ENCODE measurements at places on chromosomes 7 and 10. TPM values are rescaled to one million over a fixed set of nuclear protein-coding genes. Genes with fewer than 3 reads are reported as not detected.

BICC1 gene
- polyA plus RNA-seq, result 37.4 TPM

PANK1 gene
- 14.7 TPM for polyA plus RNA-seq

MAGI2 gene
- polyA plus RNA-seq, result 5.3 TPM

EPDR1 gene
- polyA plus RNA-seq, result 23.2 TPM

GIMAP8 gene
- polyA plus RNA-seq, result 23.3 TPM

IKZF5 gene
- 29.7 TPM for polyA plus RNA-seq

GRCh38 chr7:45980973-45981372 lies 59.9 kb upstream of the IGFBP3 start:
- no peak for DNase-seq

DNA sequence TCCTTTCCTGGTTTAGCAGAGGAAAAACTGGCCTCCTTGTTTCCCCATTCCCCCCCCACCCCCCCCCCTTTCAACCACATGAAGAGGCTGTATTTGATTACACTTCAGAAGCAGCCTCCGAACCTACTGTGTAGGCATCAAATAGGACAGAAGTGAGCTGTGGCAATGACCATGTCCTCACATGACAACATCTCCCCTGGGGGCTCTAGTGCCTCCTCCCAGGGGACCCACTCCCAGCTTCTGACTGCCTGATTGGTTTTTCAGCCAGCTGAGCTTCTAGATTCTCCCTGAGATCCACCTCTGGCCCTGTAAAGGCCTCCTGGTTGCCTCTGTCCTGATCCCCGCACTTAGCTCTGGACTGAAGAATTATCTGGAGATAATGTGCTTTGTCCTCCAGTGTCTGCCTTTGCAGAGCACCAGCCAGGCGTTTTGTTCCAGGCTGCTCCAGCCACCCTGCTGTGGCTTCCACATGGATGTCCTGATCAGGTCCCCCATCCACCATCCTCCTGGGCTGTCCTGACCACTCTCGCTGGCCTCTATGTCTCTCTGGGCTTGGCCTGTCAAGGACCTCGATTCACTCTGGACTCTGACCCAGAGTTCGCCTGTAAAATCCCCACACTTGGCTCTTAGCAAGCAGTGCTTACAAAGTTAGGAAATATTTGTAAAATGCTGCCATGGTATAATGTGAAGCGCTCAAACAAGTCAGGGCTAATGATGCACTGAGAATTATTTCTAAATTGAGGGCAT lies 42.4 kb upstream of the TOMM7 start:
- DNase-seq, result no peak

GRCh38 chr10:94879214-94879613 lies 59.2 kb upstream of the CYP2C9 start:
- DNase-seq, result no peak

- DNase-seq, result no peak
These were observed 69.4 kb upstream of the HECTD2 start for GRCh38 chr10:91340613-91341362.

- no peak for DNase-seq
These were observed 5.1 kb downstream of the DEPP1 start for GRCh38 chr10:44973323-44974081.

DNA sequence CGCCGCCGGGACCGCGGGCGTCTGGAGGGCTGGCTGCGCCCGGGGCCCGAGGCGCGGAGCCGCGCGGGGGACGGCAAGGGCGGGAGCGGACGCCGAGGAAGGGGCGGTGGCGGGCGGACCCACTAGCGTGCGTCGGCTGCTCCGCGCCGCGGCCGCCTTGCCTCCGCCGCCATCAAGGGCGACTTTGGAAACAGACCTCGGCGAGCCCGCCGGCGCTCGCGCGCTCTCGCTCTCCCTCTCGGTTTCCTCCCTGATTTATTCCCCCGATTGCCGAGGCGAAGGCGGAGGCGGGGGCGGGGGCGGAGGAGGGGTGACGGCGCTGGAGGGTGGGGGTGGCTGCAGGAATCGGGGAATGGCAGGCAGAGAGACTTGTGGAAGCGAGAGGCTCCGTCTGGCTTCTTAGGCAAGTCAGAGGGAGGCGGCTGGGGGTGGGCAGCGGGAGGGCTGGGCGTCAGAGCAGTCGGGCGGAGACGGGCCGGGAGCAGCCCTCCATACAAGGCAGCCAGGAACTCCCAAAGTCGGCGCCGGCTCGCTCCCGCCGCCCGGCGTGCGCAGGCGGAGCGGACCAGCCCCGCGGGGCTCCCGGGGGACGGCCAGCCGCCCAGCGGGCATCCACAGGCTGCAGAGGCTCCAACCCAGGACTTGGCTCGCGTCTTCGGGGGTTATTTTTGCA lies at the start of gene CACNA2D1:
CACNA2D1 (minus strand) TSS at position 231 of the 673 bp plus-strand sequence.
- DNase-seq, result peak; percentile 82

DNA sequence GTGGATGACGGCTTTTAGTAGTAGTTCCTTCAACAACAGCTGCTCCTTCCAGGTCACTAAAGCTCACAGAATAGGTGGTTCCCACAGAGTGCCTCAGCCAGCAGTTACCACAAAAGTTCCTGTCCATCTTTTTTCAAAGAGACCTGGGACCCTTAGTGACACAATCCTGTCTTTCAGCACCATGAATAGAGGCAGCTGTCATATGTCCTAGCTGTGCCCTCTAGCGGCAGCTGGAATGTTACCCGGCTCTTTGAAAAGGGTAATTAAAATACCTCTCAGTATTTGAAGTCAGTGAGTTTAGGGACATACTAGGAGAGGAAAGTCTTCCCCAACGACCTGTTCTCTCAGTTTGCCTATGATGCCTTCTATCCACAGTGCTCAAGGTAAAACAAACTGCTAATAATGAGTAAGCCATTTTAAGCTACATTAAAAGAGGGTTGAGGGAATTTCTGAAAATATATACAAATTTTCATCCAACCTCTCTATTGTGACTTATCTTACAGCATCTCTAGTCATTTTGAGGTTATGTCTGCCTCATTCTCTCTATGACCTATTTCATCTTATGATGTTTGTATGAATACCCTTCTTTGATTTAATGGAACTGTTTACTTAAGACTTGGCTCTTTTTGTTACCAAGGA lies 290.8 kb downstream of the NXPH1 start:
- peak; percentile 10 for DNase-seq

- no peak for DNase-seq
These were observed 68.3 kb downstream of the GNA12 start for GRCh38 chr7:2775785-2776184.

- DNase-seq, result no peak
These were observed 54.5 kb upstream of the RAB18 start for GRCh38 chr10:27449571-27449970.

DNA sequence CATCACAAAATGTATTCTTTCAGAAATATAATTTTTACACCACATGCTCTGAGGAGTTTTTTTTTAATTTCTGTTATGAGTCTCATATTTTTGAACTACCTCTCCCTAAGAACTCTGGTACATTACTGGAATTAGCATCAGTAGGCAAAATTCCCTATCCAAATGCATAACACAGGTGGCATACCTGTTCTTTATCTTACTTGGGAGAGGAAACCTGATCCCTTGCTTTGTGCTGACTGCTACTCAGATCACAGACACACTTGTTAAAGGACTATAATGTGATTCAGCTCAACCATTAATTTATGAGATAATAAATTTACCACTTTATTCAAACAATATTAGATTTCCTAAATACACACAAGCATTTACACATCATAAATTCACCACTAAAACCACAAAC lies 617.2 kb downstream of the GRM8 start:
- no peak for DNase-seq

DNA sequence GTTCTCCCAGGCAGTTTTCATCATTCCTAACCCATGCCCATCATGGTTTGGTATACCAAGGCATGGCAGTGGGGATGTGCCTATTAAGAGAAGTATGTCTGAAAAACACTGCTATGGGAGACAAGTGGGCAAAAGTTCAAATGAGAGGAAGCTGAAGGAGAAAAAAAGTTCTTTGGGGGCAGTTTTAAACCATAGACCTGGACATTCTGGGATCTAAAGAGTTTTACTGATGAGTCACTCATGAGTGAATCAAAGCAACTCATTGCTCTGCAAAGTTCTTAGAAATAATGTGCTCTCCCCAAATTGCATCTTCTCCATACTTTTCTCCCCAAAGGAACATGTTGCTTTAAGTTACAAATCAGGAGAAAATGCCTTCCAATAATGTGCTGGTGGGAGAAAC lies 256.9 kb upstream of the MTPN start:
- no peak for DNase-seq

- no peak for DNase-seq
These were observed 376.9 kb upstream of the LRGUK start for GRCh38 chr7:133750287-133750686.

DNA sequence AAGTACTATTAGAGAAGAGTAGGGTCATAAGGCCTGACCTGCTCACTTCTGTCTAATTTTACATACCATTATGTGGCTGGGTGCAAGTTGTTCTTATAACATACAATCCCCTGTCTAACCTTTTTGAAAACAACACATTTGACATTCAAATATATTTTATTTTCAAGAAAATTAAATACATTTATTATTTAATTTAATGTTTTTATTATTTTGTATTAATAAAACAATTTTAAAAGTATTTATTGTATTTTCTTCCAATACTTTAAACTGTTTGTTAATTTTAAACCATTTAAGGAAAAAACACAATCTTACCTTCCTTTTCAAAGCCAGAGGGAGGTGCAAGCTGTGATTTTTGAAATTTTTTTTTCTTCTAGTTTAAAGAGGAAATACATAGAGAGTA lies 232.8 kb downstream of the KCND2 start:
- DNase-seq, result no peak

DNA sequence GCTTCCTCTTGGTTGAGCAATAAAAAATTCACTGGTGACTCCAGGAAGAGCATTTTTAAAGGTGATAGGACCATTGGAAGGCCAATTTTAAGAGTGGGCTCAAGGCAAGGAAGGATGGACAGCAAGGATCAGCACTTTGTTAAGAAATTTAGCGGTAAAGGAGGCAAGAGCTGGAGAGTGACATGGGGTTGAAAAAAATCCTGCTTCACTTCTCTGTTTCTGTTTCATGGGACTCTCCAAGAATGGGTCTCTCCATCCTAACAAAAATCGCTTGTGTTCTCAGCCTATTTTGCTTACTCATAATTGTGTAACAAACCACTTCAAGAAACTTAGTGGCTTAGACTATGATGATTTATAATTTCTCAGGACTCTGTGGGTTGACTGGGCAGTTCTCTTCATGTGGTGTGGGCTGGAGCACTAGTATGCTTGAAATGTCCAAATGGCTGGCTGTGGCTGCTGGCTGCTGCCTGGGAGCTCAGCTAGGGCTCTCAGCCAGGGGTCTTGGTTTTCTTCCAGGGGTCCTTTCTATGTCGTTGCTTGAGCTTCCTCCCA lies 59.8 kb upstream of the ZNRF2 start:
- DNase-seq, result no peak

DNA sequence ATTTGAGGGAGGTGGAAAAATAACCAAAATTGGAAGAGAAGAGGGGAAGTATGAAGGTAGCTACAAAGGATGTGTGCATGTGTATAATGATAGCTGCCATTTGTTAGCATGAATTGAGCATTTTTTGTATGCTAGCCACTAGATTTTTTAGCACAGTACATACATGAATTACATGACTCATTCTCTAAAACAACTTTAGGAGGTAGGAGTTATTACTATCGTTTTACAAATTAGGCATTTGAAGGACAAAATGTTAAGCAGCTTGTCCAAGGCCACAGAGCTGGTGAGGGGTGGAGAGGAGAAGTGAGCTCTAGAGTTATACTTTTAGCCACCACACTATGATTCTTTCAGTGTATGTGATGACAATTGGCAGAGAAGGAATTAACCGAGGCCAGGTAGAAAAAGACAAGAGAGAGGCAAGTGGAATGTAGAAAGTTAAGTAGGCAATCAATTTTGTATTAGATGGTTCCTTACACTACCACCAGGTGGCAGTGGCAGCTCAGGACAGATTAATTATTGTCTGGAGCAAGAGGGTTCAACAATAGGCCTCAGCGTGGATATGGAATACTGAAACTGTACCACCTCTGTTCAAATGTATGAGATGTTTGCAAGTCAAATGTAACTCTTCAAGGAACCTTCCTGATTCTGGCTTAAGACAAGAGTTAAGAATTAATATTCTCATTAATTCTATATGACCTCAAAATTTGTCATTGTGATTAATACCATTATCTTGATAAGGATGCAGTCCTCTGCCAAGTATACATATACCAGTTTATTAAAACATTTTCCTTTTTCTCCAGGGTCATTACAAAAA lies 128.0 kb downstream of the MBL2 start:
- DNase-seq, result no peak

Data from right lung (tissue), 10 donors.